ENCODE measurements at places on chromosomes 3 and 15.

- DNase-seq, result no peak
Measured at GRCh38 chr3:8500989-8501370, 643 bp upstream of the LMCD1 start.

DNA sequence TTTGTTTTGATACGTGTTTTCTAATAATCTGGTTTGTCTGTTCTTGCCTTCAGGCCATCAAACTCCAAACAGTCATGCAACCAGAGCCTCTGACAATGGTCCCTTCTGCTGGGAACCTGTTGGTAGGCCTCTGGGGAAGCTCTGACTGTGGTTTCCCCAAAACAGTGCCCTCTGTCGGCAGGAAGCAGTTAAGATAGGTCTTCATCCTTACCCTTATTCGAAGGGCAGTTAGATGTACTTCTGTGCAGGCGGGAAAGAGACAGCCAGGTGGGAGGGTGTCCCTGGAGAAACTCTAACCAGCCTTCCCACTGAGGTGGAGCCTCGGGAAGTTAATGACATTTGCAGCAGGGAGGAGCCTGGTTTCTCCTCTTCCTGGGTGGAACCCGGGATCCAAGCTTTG lies 81.6 kb upstream of the CHMP2B start:
- DNase-seq, result no peak

GRCh38 chr15:96340348-96340597 lies 9.8 kb downstream of the NR2F2 start:
- no peak for DNase-seq

- no peak for DNase-seq
Measured at GRCh38 chr3:89046661-89047060, 60.8 kb upstream of the EPHA3 start.

GRCh38 chr15:45168286-45168685 lies 19.5 kb downstream of the SHF start:
- DNase-seq, result no peak

DNA sequence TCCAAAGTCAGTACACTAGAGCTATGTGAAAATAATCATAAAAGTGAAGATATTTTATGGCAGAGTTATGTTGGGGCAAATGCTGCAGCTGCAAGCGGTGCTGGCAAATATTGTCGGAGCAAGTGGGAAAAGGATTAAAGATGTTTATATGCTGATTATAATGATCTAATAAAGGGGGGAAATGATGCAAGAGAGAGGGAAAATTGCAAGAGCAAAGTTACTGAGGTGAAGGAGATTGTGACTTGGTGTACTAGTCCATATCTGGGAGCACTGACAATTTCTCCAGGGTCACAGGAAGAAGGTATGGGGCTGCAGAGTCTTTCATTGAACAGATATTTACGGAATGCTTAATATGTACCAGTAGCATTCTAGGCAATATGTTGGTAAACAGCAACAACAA lies 45.8 kb downstream of the OPA1 start:
- no peak for DNase-seq

DNA sequence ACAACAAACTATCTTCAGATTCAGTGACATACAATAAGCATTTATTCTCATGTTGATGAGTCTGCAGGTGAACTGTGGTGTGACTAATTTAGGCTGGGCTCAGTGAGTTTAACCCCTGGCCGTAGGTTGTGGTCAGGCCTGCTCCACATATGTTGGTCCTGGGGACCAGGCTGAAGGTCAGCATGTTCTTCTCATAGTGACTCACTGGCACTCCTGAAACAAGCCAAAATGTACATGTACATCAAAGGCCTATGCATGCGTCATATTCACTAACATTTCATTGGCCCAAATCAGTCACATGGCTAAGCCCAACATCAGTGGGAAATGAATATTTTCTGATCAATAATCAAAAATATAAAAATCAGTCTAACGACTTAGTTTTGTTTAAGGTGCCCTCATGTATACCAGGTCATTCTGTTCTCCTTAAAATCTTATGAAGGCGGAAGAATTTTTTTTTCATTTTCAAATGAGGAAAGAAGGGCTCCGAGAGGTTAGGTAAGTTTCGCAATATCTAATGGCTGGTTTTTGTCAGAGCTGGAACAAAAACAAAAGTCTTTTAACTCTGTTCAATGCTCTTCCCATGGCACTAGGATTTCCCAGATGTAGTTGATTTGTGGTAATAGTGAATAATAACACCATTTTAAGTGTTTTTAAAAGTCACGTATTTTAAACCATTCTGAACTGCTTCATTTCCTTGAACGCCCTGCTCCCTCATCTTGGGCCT lies 148.5 kb downstream of the MFSD1 start:
- no peak for DNase-seq

DNA sequence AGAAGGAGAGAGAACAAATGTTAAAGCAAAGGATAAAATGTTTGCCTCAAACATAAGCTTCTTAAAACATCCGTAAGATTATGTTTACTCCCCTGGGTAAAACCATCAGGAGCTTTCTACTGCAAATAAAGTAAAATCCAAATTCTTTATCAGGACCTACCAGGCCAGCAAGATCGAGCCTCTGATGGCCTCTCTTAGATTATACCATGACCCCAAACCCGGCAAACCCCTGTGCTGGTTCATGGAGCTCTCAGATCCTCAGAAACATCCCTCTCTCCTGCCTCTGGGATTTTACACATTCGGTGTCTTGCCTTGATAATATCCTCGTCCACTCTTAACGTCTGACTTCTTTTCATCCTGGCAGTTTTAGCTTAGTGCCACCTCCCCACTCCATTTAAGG lies 7.5 kb upstream of the TARS3 start:
- DNase-seq, result no peak

DNA sequence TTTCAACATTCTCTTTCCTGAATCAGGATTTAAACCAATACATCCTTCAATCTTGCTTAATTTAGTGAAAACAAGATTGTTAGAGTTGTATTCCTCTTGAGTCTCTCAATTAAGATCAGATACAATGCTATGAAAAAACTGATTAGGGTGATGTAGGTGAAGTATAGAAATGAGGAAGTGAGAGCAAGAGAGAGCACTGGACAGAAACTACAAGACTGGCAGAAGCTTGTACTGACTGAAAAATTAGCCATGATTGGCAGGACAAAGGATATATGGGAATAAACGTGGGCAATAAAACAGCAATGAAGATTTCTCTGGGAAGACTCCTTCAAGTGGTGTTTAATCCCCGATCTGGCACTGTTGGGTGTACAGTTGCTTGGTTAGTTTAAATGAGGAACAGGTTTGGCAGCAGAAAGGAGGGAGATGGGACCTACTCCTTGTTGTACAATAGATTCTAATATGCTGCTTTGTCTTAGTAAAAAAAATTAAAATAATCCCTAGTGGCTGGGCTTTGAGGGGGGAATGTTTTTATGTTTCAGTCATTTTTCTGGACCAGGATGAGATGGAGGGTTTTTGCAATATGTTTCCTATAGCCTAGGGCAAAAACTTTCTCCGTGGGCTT lies 252.7 kb downstream of the SLC9A9 start:
- DNase-seq, result no peak

- no peak for DNase-seq
Measured at GRCh38 chr3:21901484-21901883, 150.5 kb upstream of the ZNF385D start.

GRCh38 chr3:59374818-59375211 lies 325.0 kb upstream of the CFAP20DC start:
- no peak for DNase-seq

- no peak for DNase-seq
Measured at GRCh38 chr3:68045976-68046375, 391.6 kb upstream of the SUCLG2 start.

DNA sequence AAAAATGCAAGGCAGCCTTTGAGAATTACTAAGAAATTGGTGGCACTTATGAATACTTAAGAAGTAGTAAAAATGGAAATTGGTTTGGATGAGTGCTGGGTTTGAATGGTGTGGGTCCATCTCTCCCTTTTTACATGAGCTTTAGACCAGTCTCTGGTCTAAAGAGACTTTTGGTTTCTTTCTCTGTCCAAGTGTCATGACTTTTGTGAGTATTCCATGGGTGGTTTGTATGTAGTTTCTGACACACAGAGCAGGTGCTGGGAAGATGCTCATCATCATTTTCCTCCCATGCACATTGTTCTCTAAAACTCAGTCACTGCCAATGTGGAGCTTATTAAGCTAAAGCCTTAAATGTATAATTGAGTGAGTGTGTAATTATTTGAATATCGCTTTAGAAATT lies 63.5 kb downstream of the KAT2B start:
- DNase-seq, result no peak

- no peak for DNase-seq
Measured at GRCh38 chr3:153448151-153448829, 286.3 kb downstream of the RAP2B start.

- DNase-seq, result no peak
Measured at GRCh38 chr3:70383360-70383831, 71.0 kb upstream of the MDFIC2 start.

DNA sequence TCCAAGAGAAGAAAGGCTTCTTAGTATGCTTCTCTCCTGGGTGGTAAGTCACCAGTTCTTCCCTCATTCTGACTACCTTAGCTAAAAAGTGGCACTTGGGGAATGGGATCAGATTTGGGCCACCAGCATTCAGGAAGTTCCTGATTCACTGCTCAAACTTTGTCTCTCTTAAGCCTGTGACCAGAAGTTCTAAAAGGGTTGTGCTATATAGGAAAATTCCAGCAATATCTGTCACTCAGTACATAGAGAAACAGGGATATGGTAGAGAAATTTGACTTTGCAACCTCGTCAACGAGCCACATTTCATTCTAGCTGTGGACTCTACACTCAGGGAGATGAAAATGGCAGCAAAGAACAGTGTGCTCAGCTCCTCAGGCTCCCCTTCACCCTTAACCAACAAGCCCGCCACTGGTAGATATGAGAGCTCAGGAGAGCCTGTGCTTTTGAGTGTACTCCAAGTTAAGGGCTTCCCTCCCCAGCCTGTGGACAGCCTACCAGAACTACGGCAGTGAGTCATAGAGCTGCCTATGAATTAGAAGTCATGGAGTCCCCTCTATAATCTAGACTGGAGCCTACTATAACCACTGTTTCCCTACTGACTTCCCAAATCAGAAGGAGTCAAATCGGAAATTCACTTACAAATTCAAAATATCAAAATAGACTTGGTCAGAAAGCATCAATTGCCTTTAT lies 52.6 kb upstream of the MYO5C start:
- no peak for DNase-seq

DNA sequence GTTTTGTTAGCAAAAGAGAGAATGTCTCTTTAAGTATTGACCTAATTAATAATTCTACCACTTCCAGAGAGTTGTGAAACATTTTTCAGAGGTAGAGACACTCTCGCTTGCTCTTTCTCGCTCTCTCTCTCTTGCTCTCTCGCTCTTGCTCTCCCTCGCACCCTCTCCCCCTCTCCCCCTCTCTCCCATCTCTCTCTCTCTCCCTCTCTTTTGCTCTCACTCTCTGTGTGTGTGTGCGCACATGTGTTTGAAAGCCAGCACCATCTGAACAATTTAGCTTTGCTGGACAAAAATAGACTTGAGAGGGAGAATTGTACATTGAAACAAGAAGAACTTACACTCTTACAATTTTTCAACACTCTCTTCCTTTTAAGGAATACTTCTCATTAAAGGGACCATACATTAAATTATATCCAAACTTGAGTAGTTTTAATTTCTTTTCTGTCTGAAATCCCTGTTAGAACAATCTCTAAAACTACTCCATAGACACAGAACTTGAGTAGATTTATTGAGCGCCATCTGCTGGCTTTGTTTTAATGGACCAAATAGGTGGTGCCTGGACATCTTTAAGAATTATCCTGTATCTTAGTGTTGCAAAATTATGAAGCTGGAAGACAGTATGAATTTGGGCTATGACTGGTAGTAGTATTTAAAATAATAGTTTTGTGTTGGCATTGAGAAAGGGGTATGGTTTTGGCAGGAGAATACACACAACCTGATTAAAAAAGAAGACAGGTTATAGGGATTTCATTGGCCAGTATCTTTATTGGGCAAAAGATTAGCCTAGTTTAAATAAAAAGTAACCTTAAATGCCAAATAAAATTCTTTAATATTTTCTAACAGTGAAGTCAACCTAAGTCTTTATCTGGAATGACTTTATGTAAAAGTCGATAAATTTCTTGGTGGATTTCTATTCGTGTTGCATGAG lies 124.6 kb downstream of the AKAP13 start:
- peak; percentile 53 for DNase-seq

DNA sequence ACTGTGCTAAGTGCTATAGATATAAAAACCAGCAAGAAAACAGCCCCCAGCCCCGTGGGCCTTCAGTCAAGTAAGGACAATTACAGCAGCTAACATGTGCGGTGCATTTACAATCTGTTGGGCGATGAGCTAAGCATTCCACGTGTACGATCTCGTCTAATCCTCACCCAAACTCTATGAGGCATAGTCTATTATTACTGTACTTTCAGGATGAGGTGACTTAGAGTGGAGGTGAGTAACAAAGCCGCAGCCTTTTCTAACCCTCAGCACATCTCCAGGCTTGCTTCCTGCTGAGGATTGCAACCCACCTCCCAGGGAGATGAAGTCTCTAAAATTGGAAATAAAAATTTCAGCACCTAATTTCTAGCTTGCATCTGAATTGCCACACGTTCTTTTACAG lies 53.2 kb upstream of the MCF2L2 start:
- no peak for DNase-seq

GRCh38 chr15:85692873-85693272 lies 101.9 kb downstream of the KLHL25 start:
- DNase-seq, result no peak

- peak; percentile 12 for DNase-seq
Measured at GRCh38 chr3:124221422-124221821, 229.5 kb upstream of the ROPN1 start.

- no peak for DNase-seq
Measured at GRCh38 chr15:96409215-96410138, 79.0 kb downstream of the NR2F2 start.

- DNase-seq, result no peak
Measured at GRCh38 chr3:31166249-31166885, 271.9 kb upstream of the GADL1 start.

GRCh38 chr3:197471221-197472010 lies 84.4 kb downstream of the BDH1 start:
- no peak for DNase-seq

- DNase-seq, result peak; percentile 89
Measured at GRCh38 chr15:65936282-65936681, 67.0 kb downstream of the RAB11A start.

GRCh38 chr15:48765022-48765421 lies 45.8 kb downstream of the CEP152 start:
- no peak for DNase-seq

GRCh38 chr15:69323893-69324430 lies 25.2 kb downstream of the PAQR5 start:
- DNase-seq, result peak; percentile 26

DNA sequence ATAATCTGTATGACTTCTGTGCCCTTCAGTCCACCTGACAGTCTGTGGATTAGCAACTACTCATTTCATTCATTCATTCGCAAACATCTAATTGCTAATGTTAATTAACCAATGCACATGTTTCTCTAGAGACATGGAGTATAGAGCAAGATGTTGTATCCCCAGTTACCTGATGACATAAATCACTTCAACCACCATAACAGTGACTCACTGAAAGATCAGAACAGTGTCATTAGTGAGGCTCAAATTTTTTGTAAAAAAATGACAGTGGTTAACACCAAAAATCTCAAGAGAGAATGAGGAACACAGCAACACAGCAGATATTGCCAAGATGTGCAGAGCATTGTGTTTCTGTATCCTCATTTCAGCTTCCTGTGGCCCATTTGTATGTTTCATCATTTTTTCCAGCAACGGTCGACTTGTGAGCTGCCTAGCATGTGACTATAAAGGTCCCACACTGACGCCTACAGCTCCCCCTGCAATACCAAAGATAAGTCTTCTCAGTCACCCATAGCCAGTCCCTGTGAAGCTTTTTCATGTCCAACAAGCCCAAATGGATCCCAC lies 3.7 kb upstream of the PLD1 start:
- DNase-seq, result no peak
